IMR-90 (cell line): ENCODE measurements at places on chromosomes 4 and X. TPM values are rescaled to one million over a fixed set of nuclear protein-coding genes. Genes with fewer than 3 reads are reported as not detected.

VCX3B gene
- not detected in 2 replicates for total RNA-seq

NOX1 gene
- not detected in 2 replicates for total RNA-seq

USP17L25 gene
- total RNA-seq = not detected in 2 replicates

MGARP gene
- 35.0 and 44.4 TPM in 2 replicates for total RNA-seq

ODAM gene
- total RNA-seq = not detected in 2 replicates

DMRTC1 gene
- not detected in 2 replicates for total RNA-seq

SHOX gene
- not detected in 2 replicates for total RNA-seq

COX18 gene
- total RNA-seq = 20.6 and 22.0 TPM in 2 replicates

GIMD1 gene
- total RNA-seq = not detected in 2 replicates

STAP1 gene
- not detected in 2 replicates for total RNA-seq

TMEM150C gene
- total RNA-seq = under 0.01 and 0.36 TPM in 2 replicates

USP17L15 gene
- not detected in 2 replicates for total RNA-seq

TLR6 gene
- 3.9 and 4.4 TPM in 2 replicates for total RNA-seq

TMEM154 gene
- 0.18 and 0.28 TPM in 2 replicates for total RNA-seq

CXCL3 gene
- total RNA-seq = 0.18 TPM in 1 of 2 replicates, not detected in the other

F9 gene
- not detected in 2 replicates for total RNA-seq

BST1 gene
- 5.3 and 6.6 TPM in 2 replicates for total RNA-seq

BEND4 gene
- total RNA-seq = not detected in 2 replicates

USP11 gene
- 50.5 and 59.7 TPM in 2 replicates for total RNA-seq

MAOA gene
- total RNA-seq = 0.36 and 0.56 TPM in 2 replicates

SMIM31 gene
- total RNA-seq = not detected in 2 replicates

RAB40AL gene
- 0.28 and 0.36 TPM in 2 replicates for total RNA-seq

VSIG4 gene
- total RNA-seq = not detected in 2 replicates

RAI2 gene
- not detected in 2 replicates for total RNA-seq

KLHL4 gene
- 1.4 and 1.7 TPM in 2 replicates for total RNA-seq

CLOCK gene
- total RNA-seq = 51.4 and 53.4 TPM in 2 replicates

ZMAT1 gene
- not detected in 2 replicates for total RNA-seq

EDNRA gene
- total RNA-seq = 6.5 and 7.8 TPM in 2 replicates

ADAM29 gene
- total RNA-seq = not detected in 2 replicates

GABRE gene
- 1.3 and 1.9 TPM in 2 replicates for total RNA-seq

RPS6KA6 gene
- total RNA-seq = 6.8 and 9.4 TPM in 2 replicates

UNC5C gene
- under 0.01 TPM in 1 of 2 replicates, not detected in the other for total RNA-seq

FGF5 gene
- total RNA-seq = 18.6 and 35.8 TPM in 2 replicates

NDST4 gene
- total RNA-seq = not detected in 2 replicates

DRD5 gene
- total RNA-seq = not detected in 2 replicates

CT45A3 gene
- total RNA-seq = not detected in 2 replicates

CXCL10 gene
- 0.18 and 0.28 TPM in 2 replicates for total RNA-seq

DCX gene
- total RNA-seq = not detected in 2 replicates

NDP gene
- 0.28 and 0.36 TPM in 2 replicates for total RNA-seq

CLCN3 gene
- total RNA-seq = 22.8 and 29.4 TPM in 2 replicates

STATH gene
- not detected in 2 replicates for total RNA-seq

UBE2A gene
- 12.9 and 20.3 TPM in 2 replicates for total RNA-seq

FGF16 gene
- total RNA-seq = not detected in 2 replicates

RNF212 gene
- under 0.01 TPM in 2 replicates for total RNA-seq

FHDC1 gene
- total RNA-seq = under 0.01 TPM in 2 replicates

TMEM35A gene
- 11.3 and 12.8 TPM in 2 replicates for total RNA-seq

GYG2 gene
- 9.2 and 13.1 TPM in 2 replicates for total RNA-seq

C4orf36 gene
- 0.18 and 0.28 TPM in 2 replicates for total RNA-seq

POU3F4 gene
- not detected in 2 replicates for total RNA-seq

TLR1 gene
- total RNA-seq = 1.1 TPM in 2 replicates

HOPX gene
- total RNA-seq = 1.3 and 1.7 TPM in 2 replicates

CT45A5 gene
- total RNA-seq = not detected in 2 replicates

F8 gene
- total RNA-seq = 1.1 and 1.4 TPM in 2 replicates

ABLIM2 gene
- under 0.01 TPM in 2 replicates for total RNA-seq

LUZP4 gene
- total RNA-seq = not detected in 2 replicates

PLAC1 gene
- total RNA-seq = 0.28 and 0.36 TPM in 2 replicates
